T-cell (primary cell): ENCODE measurements at places on chromosomes 13 and 19. TPM values are rescaled to one million over a fixed set of nuclear protein-coding genes. Genes with fewer than 3 reads are reported as not detected.
A peak's percentile ranks its signal among the peaks of the same experiment; 100 is the strongest.

PROZ gene
- total RNA-seq: not detected

SMIM24 gene
- total RNA-seq: 0.79 TPM

FCGBP gene
- 88.0 TPM for total RNA-seq

- DNase-seq: no peak
Measured at GRCh38 chr13:106296723-106297122, 238.7 kb downstream of the EFNB2 start.

ELSPBP1 gene
- total RNA-seq: not detected

CELF5 gene
- 0.23 TPM for total RNA-seq

DNA sequence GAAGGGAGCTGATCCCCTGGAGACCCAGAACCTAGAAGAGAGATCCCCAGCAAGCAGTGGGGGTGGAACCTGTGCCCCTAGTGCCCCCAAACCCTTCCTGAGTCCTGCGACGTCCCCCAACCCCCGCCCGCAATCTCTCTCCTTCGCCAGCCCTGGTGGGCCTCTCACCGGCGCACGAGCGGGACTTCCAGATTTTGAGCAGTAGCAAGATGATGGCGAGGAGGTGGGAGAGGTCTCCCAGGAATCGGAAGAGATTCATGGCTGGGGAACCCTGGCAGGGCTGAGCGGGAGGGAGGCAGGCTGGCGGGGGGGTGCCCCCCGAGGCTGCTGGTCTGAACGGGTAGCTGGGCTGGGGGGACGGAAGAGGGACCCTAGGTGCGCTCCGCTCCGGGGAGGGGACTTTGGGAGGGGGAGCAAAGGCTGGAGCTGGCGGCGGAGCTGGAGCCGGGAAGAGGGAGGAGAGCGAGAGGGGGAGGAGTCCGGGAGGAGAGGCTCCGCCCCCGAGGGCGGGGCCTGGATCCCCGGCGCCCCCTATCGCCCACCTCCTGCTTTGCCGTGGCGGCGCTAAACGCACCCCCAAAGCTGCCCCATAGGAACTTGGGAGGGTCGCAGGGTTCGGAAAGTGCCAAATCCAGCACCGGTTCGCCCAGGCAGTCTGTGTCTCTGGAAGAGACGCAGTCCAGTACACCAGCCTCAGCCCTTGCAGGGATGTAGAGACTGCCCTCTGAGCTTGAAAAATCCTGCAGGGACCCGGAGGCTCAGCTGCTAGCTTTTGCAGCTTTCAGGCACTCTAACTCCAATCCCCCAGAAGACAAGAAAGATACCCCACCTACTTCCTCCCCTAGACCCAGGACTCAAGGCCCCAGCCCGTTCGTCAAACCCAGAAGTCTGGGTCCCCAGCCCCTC lies at the start of gene KDELR1:
KDELR1 (minus strand) TSS at position 452 of the 906 bp plus-strand sequence; CDS start at position 259, 193 bp downstream.
- peak; percentile 64 for DNase-seq

DNA sequence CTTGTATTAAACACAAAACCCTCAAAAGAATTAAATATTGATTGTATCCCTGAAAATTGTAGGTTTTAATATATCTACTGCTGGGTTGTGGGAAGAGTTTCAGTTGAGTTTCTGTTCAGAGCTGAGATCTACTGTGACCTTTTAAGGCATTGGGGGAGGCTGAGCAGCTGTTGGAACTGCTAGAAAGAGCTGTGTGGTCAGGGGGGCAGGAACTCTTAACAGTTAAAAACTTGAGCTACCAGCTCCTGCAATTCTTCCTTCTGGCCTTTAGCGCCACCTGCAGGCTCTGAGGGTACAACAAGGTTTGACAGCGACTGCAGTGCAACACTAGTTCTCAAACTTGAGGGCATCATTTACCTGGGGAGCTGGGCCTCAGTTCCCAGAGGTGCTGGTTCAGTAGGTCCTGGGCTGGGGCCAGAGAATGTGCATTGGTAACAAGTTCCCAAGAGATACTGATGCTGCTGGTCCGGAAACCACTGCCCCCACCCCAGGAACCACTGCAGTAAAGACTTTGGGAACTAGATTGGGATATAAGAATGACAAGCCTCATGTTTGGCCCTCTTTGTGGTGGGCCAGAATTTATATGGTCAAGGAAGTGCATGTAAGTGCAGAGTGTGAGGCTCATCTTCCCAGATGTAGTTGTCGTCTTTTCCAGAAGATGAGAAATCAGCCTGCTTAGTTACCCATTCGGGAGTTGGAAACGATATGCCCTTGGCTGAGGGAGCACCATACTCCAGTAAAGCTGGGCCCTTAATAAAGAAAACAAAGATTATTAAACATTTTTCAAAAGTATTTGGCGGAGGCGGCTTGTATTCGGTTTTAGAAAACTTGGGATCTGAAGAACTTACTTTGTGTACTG lies 2.6 kb downstream of the RNASEH2B start:
- peak; percentile 92 for DNase-seq

DNA sequence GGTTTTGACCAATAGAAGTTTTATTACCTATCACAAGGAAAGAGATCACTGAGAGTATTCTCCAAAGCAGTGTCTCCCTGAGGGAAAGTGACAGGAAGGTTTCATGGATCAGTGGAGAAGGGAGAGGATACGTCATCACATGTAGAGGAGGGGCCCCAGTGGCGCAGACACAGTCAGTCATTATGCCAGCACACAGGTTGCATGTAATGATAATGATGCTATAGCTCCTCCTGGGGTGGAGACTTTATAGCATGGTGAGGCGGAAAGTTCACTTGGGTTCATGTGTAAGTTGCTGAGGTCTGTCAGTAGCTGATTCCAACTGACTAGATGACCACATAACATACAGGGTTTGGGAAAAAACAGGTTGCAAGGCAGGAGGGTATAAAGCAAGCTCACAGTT lies 88.8 kb downstream of the FNDC3A start:
- no peak for DNase-seq

DNA sequence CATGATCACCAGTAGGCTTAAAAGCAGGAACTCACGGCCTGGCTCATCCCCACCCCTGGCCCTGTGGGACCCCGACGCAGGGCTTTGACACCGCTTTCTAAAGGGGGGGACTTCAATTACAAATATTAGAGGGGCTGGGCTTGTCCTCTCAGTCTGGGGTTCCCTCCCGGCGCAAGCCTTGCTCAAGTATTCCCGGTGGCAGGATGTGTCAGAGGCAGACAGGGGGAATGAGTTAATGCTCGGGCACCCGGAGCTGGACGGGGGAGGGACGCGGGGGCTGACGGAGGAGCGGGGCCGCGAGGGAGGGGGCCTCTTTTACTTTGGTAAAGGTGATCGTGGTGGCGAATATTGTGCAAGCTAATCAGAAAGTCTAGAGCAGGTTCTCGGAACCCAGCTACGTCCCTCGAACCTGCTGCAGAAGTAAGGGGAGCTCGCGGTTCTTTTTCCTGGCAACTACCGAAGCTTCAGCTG lies 1.1 kb downstream of the FGF14 start:
- DNase-seq: no peak

GRCh38 chr13:72221276-72221962 lies 354.4 kb upstream of the DACH1 start:
- no peak for DNase-seq

- DNase-seq: no peak
Measured at GRCh38 chr13:112768795-112769481, 79.1 kb downstream of the ATP11A start.

MAP3K10 gene
- total RNA-seq: 33.0 TPM

DNA sequence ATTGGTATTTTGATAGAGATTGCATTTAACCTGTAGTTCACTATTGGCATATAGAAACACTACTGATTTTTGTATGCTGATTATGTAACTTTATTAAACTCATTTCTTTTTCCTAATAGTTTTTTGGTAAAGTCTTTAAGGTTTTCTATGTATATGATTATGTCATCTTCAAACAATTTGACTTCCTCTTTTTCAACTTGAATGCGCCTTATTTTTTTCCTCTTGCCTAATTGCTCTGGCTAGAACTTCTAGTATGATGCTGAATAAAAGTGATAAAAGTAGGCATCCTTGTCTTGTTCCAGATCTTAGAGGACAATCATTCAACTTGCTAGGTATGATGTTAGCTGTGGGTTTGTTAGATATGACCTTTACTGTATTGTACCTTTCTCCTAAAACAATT lies 1034.9 kb downstream of the PCDH9 start:
- no peak for DNase-seq

- no peak for DNase-seq
Measured at GRCh38 chr13:63614874-63615612, 2199.4 kb upstream of the PCDH20 start.

ETV2 gene
- 1.3 TPM for total RNA-seq

TMPRSS9 gene
- not detected for total RNA-seq

DNA sequence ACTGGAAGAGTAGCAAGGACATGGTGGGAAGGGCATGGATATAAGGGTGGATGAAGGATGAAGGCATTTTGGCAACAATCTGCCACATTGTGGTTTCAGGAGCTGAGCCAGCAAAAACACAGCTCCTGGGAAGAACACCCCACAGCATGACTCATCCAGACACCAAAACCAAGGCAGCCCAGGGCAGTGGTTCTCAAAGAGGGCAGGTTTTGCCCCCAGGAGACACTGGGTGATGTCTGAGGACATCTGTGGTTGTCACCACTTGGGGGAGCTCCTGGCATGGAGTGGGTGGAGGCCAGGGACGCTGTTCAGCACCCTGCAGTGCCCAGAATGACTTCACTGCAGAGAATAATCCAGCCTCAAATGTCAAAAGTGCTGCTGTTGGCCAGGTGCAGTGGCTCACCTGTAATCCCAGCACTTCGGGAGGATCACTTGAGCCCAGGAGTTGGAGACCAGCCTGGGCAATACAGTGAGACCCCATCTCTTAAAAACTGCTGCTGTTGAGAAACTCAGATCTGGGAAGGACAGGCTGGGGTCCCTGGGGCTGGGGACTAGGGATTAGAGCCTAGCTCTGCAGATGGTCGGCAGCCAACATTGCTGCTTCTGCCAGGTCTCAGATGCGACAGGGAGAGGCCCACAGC lies 16.1 kb downstream of the ZFR2 start:
- no peak for DNase-seq

LILRB4 gene
- not detected for total RNA-seq

GRCh38 chr13:99505814-99506269 lies 4.6 kb downstream of the TM9SF2 start:
- DNase-seq: no peak
